ENCODE measurements at places on chromosomes 5 and 9.

DNA sequence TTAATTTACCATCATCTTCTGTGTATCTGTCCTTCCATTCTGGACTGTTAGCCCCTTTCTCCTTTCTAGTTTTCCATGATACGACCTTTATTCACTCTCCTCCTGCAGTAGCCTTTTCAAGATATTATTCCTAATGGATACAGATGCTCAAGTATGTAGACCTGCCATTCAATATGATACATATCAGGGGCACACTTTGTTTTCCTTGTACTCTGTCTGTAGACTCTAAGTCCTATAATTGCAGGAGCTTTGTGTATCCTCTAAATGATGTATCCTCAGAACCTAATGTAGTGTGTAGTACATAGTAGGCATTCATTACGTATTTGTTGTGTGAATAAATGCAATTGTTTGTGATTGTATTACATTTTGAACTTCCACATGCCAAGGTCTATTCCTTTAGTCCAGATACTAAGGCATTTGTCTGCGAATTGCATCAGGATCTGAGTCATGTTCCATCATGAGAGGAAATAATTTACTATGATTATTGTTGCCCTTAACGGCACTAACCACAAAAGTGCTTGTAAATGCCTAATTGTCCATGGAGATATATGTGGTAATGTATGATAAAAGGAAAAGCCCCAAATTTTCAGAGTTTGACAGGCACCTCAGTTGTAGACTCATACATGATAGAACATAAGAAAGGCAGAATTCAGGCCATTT is 57.1 kb upstream of the IZUMO3 start:
- no peak for DNase-seq

DNA sequence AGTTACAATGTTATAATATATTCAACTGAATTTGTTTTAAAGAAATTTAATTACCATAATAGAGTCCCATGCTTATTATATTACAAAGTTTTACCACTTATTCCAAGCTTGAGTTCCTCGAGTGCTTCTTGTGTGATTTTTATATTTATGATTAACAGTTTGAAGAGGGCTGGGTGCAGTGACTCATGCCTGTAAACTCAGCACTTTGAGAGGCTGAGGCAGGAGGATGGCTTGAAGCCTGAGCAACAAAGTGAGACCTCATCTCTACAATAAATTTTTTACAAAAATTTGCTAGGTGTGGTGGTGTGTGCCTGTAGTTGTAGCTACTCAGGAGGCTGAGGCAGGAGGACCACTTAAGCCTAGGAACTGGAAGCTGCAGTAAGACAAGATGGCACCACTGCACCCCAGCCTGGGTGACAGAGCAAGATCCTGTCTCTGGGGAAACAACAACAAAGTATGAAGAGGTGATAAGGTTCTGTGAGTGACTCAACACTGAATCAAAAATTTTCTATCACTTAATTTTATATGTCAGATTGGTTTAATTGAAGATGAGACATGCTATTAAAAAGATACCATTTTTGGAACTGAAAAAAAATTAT is 9.2 kb downstream of the POC5 start:
- DNase-seq = no peak

DNA sequence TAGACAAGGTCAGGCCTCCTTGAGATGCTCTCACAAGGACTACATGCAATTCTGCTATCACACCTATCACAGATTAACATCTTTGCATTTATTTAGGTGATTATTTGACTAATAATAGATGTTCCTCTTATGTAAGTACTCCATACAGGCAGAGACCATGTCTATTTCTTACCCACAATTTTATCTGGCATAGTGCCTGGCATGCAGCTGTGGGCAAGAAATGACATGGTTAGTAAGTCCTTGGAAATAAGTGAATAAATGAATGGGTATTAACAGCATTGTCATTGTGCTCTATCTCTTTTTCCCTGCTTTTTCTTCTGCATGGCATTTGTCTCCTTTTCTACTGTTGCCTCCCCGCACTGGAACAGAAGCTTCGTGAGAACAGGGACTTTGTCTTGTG is 49.4 kb downstream of the SLC22A5 start:
- no peak for DNase-seq

DNA sequence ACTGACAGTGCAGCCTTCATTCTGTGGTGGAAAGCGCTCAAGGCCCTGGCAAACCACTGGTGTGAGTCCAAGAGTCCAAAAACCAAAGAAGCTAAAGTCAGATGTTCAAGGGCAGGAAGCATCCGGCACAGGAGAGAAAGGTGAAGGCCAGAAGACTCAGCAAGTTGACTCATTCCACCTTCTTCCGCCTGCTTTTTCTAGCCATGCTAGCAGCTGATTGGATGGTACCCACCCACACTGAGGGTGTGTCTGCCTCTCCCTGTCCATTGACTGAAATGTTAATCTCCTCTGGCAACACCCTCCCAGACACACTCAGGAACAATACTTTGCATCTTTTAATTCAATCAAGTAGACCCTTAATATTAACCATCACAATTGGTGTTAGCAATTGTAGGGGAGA is 296.1 kb downstream of the NDUFS4 start:
- DNase-seq = no peak

GRCh38 chr5:78908173-78909061 is 76.7 kb downstream of the ARSB start:
- peak; percentile 42 for DNase-seq

DNA sequence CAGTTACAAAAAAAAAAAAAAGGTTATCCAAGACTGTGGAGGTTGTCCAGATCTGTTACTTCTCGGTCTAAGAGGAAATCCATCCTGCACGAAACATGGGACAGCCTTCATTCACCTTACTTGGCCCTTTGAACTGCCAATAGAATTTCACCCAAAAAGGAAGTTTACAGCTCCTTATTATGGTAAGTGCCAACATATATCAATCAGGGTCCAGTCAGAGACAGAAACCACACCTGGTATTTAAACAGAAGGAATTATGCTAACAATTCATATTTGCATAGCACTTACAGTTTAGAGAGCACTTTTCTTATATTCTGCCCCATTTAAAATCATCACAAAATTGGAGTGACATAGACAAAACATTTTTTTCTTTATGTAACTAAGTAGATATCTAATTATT is 93.6 kb upstream of the PTPN3 start:
- DNase-seq = no peak

DNA sequence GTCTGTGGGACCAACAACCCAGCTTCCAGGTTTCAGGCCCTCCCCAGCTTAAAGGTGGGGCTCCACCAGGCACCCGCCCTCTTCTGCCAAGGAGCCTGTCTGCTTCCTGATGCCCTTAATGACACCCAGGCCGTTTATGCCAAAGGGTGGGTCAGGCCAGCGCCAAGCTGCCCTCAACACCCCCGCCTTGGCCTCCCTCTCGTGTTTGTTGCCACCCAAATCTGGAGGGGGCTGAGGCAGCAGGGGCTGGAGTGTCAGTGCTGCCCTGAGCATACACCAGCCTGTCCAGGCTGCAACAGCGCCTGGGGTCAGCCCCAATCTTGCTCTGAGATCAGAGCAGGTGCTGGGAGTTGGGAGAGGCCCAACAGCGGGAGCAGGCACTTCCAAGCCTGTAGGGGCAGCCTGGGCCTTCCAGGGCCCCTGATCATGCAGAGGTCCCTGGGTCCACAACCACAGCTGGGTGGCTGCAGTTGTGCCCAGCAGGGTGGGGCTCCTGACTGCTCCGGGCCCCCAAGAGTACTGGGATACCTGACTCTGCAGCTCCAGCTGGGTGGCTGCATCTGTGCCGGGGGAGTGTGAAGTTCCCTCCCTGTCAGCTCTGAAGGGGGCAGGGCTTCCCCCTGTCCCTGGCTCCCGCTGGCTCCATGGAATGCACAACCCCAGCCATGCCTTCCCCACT is 34.5 kb upstream of the TYRP1 start:
- no peak for DNase-seq

DNA sequence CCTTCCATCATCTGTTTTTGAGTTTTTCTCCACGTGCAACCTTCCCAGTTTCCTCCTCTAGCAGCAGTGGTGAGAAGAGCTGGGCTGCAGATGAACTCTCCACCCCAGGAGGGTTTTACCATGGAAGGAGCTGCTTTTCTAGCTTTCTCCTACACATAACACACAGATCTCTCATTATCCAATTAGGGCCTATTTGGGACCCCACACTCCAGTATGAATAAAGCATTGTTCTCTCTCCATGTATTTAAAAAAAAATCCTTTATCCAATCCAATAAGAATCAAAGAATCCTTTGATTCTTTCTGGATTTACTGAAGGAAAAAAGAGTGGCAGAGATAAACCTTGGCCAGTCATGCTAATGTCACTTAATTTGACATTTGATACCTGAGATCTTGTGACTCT is 31.6 kb upstream of the NAA35 start:
- DNase-seq = no peak

GRCh38 chr5:58122157-58122556 is 337.7 kb downstream of the PLK2 start:
- DNase-seq = no peak

GRCh38 chr9:8115570-8115969 is 316.0 kb upstream of the DMAC1 start:
- no peak for DNase-seq

- no peak for DNase-seq
These were observed 10.1 kb downstream of the LHFPL2 start for GRCh38 chr5:78638423-78638822.

DNA sequence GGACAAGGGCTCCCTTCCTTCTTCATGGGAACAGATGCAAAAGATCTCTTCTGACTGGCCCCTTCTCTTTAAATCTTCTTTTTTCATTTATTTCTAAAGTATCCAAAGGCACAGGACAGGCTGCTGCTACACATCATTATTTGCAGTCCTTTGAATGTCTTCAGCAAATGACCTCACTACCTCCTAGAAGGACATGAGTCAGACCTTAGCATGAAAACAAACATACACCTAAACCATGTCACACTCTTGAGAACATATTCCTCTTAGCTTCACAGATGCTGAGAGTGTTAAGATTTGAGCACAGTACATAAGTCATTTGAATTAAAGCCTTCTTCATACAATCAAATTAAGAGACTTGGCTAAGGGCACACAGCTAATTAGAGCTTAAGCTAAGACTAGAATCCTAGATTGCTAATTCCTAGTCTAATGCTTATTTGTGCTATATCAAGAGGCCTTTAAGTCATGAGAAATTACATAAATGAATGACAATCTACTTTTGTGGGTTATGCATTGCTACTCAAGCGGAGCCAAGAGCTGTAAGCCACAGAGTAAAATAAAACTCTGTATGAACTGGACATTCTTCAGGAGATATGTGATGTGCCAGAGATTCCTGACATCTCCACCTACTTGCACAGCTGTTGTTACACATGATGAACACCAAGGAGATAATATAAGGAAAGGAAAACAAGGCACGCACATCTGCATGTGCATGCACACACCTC is 109.1 kb upstream of the PTGER4 start:
- no peak for DNase-seq

DNA sequence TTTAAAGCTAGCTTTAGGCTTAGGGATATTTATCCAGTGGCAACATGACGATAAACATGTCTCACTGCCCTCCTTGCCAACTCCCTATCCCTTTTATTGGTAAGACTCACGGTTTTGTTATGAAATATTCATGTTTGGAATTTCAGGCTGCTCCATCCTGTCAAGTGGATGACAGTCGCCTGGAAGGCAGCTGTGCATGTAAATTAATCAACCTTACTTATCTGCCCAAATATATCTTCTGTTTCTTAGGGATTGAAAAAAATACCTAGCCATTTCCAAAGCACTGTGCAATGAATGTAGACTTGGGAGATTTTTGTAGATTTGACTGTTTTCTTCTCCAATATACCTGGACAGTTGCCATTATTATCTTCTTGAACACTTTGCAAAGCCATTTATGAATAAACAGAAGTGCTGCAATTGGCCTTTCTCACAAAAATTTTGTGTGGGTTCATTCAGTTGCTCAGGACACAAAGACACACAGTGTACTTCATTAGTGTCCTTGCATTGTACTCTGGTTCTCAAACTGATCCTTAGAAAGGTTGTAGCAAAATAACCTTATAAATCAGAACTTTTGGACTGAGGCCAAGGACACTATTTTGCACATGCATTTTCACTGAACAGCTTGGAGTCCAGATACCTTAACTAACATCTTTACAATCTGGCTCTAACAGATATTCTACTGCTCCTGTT is 889.4 kb upstream of the SEMA6A start:
- no peak for DNase-seq

- no peak for DNase-seq
These were observed 7.4 kb downstream of the PHYKPL start for GRCh38 chr5:178225174-178225573.

GRCh38 chr5:177128551-177128981 is 5.0 kb upstream of the NSD1 start:
- DNase-seq = no peak

DNA sequence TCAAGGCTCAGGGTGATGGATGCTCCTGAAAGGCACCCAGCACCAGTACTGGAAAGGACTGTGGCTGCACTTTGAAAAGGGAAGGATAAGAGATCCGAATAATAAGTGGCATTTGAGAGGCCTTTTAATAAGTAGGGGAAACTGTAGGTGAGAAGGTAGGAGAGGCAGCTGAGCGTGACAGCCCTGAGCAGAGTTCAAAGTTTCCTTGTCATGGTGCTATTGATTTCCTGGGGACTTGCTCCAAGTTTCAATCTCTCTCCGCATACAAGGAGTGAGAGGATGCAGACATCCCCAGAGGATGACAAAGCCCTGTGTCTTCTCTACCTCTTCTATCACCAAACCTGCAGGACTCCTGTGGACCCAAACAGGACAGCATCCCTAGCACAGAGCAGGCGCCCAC is 354.5 kb downstream of the SPOCK1 start:
- DNase-seq = no peak

DNA sequence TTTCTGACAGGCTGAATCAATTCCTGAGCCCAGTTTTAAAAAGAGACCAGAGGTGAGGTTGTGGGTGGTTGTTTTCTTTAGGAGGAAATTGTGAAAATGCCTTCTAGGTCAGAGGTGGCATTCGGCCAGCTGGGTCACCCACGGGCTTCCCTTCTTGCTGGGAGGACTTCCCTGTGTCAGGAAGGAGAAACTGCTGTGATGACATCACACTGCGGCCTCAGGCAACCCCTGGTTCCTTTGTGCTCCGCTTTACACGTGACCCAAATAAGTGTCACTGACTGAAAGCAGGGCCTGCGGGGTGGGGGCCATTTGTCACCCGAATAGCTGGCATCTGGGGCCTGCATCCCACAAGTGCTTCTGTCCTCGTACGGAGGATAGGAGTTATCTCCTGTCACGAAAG is 39.7 kb downstream of the FABP6 start:
- DNase-seq = peak; percentile 63

- no peak for DNase-seq
These were observed 13.2 kb downstream of the MACIR start for GRCh38 chr5:103271570-103272289.

All from hepatic stellate cell (primary cell).